Fibroblast of skin of right biceps (primary cell): ENCODE measurements at places on chromosomes 2 and 18.

GRCh38 chr18:45482286-45482685, 133.0 kb upstream of the SLC14A2 start:
- peak; percentile 48 for DNase-seq

DNA sequence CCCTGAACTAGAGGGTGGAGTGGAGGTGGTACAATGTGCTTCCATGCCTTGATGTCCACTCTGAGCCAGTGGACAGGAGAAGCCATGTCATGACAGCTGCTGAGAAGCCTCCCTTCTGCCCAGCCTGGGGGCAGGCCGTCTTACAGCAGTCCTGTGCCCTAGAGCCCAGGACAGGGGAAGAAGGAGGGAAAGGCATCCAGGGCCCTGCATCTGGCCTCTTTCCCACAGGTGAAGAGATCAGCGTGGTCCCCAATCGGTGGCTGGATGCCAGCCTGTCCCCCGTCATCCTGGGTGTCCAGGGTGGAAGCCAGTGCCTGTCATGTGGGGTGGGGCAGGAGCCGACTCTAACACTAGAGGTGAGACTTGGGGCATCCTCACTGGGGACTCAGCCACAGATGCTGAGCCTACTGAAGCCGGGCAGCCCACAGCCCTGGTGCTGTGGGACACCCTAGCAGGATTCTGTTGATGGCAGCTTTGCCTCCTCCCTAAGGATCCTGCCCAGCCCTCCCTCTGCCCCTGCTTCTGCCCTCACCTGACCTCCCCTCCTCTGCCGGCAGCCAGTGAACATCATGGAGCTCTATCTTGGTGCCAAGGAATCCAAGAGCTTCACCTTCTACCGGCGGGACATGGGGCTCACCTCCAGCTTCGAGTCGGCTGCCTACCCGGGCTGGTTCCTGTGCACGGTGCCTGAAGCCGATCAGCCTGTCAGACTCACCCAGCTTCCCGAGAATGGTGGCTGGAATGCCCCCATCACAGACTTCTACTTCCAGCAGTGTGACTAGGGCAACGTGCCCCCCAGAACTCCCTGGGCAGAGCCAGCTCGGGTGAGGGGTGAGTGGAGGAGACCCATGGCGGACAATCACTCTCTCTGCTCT, 3.1 kb downstream of the IL36RN start:
- DNase-seq = no peak

- DNase-seq = no peak
These were observed 130.9 kb upstream of the MYCN start for GRCh38 chr2:15809404-15809803.

DNA sequence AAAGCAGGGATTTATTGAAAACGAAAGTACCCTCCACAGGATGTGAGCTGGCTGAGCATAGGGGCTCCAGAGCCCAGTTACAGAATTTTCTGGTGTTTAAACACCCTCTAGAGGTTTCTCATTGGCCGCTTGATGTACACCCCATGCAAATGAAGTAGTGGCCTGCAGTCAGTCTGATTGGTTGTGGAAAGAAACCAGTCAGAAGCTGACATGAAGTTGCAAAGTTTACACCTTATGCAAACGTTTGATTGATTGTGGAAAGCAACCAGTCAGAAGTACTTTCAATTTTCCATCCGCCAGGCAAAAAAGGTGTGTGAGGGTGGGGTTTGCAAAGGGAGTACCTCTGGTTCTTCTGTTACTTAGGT, 62.3 kb downstream of the VWA3B start:
- DNase-seq = peak; percentile 55

DNA sequence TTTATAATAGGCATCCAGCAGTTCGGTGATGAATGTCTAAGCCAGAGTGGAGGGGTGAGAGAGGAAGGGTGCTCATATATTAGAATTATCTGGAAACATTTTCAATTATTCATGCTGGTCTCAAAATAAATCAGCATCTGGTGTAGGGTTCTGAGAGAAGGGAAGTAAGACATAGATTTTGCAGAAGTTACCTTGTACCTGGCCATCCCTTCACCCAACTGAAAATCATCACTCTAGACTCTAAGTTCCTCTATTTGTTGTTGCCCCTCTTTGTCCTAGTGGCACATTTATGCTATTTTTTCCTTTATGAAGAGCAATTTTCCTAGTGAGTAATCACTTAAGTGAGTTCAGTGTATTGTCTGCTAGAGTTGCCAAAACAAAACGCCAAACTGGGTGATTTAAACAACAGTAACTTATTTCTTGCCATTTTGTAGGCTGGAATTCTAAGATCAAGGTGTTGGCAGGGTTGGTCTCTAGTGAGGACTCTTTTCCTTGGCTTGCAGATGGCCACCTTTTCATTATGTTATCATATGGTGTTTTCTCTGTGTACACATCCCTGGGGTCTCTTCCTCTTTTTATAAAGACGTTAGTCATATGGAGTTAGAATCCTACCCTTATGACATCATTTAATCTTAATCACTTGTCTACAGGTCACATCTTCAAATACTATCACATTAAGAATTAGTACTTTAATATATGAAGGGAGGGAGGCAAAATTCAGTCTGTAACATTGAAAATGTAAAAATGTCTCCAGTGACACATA, 129.9 kb upstream of the KLHL14 start:
- DNase-seq = no peak

DNA sequence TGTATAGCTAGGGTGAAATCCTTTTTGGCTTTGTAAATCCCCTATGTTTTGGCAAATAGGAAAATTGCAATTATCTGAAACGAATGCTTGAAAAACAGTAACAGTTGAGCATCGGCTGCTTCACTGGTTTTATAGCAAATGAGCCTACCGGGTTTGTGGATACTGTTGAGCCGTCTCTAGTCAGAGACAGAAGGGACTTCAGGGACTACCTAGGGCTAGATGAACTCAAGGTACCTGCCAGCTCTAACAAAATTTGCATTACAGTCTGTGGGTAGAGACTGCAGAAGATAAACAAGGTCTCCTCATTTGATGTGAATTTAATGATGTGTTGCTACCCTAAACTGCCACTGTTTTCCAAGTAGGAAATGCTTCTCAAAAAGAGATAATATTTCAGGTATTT, 101.1 kb downstream of the EML6 start:
- no peak for DNase-seq

GRCh38 chr2:229519655-229520430, 194.5 kb downstream of the DNER start:
- no peak for DNase-seq

DNA sequence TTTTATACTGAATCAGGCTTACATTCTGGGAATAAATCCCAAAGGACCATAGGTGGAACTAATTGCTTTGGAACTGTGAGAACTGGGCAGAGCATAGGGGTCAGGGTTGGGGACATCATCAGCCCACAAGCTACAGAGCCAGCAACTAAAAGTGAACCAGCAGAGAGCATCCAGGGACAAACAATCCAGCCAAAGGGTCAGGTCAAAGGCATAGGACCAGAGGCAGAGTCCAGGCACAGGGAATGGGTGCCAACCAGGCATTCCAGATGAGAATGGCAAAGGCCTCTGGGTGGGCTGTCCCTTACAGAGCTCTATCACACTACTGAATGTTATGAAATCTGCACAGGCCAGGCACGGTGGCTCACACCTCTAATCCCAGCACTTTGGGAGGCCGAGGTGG, 12.3 kb upstream of the DNER start:
- DNase-seq = no peak
